NCI-H2029 treated with DMSO at 0.1 percent for 48 hours (cell line): ENCODE measurements at places on chromosomes 2 and 18.

DNA sequence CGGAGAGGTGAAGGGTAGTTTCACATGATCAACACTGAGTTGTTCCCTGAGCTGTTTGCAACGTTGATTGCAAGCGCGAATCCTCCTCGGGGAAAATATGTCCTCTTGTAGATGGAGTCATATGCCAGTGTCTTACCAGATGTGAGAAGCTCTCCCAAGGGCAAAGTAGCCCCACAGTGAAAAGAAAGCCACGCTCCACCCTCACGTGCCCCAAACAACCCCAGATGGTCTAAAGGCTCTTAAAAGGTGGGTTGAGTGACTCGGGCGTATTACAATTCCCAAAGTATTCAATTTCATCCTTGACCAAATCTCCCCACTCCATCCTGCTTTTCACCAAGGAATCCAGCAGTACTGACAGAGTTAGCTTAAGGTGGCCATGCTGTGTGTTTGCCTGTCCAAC, 332.1 kb upstream of the SOX11 start:
- no peak for DNase-seq

DNA sequence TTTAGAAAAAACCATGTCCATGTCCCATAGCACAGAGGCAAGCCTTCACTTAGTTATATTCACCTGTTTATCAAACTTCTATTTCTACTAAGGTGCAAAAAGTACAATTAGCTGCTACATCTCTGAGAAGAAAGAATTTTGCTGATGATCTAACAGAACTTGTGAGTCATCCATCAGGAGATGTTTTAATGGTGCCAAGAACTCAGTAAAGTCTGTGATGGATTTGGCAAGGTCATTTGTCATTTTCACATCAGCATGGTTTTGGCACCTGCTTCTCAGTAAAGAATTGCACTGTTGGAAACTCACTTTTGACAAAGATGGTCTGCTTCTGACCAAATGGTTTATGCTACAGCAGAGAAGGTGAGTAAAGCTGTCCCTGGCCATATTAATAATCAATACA, 195.7 kb upstream of the TMEFF2 start:
- DNase-seq, result no peak

- DNase-seq, result no peak
Observed at GRCh38 chr2:24435391-24436316, 55.4 kb upstream of the NCOA1 start.

DNA sequence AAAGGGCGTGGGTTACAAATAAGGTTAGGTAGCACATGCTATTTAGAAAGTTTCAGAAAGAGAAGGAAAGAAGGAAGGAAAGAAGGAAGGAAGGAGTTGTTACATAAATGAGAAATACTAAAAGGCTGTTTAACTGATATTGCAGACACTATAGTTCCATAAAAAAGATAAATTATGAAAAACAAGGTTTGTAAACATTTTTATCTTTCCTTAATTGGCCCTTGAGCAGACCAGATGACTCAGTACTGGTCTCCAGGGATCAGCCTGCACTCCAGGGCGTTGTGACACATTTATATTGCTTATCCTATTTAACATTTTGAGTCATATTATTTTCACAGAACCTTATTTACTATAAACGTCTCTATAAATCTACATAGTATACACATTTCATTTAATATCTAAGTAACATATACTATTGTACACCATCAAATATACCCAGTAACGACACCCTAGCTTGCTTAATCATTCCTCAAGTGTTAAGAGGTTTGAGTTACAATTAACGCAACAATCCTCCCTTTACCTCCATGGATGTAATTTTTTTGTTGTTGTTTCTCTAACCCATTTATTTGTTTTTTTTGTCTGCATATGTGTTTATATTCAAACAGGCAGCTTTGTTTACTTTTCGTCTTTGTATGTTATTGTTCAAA, 2.8 kb upstream of the RAB31 start:
- DNase-seq, result no peak

DNA sequence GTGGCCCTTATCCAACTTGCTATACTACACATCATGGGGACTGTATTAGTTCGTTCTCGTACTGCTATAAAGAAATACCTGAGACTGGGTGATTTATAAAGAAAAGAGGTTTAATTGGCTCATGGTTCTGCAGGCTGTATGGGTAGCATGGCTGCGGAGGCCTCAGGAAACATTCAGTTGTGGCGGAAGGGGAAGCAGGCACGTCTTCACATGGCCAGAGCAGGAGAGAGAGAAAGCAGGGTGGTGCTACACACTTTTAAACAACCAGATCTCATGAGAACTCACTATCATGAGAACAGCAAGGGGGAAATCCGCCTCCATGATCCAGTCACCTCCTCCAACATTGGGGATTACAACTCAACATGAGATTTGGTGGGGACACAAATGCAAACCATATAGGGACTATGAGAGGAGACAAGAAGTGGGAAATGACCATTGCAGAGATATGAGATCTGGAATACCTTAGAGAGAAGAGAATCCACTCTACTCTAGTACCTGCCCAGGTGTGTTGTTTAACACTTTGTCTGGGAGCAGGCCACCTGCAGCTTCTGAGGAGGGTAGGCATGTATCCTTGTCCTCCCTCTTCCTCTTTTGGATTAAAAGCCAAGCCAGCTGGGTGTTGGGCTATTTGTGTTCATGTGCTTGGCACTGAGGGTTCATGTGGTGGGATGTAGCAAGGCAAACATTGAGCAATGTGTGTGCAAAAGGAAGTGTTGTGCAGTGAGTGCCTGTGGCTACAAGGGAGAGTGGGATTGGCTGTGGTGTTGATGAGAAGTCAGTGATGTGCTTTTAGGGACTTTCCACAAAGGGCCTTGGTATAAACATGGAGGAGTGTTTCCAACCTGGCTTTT, 22.8 kb downstream of the TTLL4 start:
- no peak for DNase-seq

DNA sequence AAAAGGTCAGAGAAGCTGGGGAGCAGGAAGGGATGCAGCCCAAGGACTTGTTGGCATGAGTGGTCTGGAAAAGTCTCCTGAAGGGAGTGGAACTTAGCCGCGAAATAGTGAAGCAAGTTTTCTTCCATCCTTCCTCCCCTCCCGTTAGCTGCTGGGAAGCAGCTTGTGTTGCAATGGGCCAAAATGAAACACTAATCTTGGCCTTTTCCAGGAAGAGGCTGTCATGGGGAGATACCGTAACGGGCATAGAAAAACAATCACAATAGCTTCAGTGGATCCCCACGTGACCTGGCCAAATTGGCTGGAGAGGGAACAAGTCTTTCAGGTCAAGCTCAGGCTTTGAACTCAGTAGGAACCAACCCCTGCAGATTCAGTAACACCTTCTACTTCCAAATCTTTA, 49.3 kb downstream of the SEMA4F start:
- no peak for DNase-seq

DNA sequence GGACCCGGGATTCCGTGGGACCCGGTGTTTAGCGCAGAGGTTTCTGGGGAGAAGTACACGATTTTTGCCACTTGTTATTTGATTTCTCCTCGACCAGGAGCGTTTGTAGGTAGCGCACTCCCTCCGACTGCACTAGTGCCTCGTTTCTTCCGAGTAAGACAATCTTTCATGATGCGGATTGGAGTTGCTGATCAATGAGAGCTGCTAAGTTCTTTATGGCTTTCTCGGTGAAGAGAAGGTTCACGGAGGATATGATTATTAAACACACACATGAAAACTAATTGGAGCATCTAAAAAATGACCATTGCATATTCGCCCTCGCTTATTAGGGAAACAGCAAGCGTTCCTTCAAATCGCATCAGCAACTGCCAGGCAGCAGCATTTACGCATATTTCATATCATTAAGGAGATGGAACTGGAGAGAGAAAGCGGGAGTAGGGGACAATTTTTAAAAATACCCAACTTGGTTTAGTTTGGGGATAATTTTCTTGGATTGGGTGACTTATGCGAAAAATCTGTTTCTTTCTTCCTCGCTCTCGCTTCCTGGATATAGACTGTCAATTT, 616 bp downstream of the EML6 start:
- DNase-seq, result no peak

DNA sequence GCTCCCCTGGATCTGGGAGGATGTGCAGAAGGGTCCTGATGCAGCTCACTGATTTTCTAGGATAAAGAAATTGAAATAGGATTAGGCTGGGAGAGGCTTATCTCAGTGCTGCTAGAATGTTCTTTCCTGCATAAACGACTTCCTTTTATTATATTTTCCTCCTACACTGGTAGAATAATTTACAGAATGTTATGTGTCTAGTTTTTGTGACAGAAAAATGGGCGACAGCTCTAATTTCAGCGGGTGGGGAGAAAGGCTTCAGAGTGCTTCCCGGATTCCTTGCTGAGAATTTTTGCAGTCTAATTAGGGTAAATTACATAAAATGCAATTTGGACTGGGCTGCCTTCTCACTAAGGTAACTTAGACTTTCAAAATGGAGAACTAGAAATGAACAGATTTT, 66.2 kb downstream of the SKA1 start:
- no peak for DNase-seq

- DNase-seq, result no peak
Observed at GRCh38 chr18:40485318-40485717, 1469.7 kb upstream of the PIK3C3 start.

DNA sequence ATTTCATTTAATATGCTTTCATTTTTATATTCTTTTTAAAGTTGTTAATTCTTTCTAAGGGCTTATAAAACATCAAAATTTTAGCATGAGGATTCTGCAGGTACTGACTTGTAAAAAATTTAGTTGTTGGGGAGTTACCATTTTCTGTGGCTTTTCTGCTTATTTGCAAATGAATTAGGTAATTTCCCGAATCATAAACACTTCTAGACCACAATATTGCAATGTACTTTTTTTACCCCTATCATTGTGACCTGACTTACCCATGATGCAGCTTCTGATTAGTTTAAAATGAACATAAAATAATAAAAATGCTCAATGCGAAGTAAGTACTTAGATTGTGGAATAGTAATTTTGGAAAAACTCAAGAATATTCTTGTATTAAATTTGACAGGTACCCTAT, 11.4 kb downstream of the ARL6IP6 start:
- DNase-seq, result no peak

GRCh38 chr2:177691177-177691576, 298.6 kb downstream of the AGPS start:
- DNase-seq, result no peak

DNA sequence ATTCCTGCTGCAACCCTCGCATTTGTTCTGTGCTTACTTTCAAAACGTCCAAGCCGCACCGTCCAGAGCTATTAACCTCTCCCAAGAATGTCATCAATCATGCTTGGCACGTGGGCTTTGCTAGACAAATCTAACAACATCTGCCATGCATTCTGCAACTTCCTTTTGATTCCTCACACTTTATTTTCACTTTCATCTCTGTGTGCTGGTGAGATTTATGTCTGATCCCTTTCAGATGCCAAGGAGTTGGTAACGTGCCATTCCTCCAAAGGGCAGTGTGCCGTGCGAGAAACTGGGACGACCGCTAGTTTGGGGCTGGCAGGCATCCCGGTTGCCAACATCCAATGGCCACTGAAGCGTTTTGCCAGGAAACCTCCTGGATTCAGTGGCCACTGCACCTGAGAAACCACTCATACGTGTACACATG, 230.0 kb upstream of the PARD3B start:
- no peak for DNase-seq

DNA sequence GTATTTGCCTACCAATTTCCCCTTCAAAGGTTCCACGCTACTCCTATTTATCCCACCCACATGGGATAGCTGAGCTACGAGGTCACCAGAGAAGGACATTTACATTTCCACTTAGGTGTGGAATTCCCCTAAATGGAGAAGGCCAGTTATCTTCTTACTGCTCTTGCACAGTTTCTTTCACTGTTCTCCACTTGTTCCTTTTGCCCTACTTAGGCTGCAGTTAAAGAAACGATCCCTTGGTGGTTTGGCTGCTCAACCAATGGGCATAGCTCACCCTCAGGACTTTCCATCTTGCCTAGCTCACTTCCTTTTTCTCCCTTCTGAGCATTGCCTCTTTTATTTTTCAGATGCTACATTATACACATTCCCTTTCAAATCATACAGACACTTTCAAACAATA, 11.2 kb upstream of the NABP1 start:
- DNase-seq, result no peak

DNA sequence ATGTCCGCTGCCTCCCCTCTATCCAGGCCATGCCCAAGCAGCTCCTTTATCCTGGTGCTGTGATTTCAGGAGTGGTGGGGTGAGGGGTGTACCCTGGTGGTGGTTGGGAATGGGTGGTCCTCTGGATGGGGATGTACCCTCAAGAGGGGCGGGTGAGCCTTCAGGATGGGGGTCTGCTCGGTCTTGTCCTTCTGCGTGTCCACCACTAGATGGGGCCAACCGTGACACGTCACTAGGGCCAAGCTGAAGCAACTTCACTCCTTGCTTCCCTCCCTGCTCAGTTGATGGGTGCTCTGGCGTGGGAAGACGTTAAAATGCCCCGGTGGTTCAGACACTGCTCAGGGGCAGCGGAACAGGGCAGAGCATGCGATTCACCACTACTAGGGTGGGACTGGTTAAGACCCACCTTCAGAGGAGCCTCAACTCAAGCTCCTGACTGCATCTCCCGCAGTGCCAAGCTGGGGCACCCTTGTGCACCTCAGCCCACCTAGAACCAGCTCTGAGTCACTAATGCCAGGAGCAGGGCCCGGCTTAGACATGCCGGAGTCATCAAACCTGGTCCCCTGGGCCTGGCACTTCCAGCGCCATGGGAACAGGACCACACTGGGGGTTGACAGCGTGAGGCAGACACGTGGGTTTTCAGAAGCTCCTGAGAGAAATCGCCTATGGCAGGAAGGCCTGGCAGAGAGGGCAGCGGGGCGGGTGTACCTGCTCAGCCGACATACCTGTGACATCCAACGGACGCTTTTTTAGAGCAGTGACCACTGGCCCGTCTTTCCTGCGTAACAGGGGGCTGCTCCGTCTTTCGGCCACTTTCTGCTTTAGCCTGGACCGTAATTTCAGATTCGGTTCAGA, 256.7 kb downstream of the HDAC4 start:
- no peak for DNase-seq

- no peak for DNase-seq
Observed at GRCh38 chr2:14735696-14736095, 103.2 kb downstream of the LRATD1 start.

GRCh38 chr2:156784020-156784701, 348.0 kb downstream of the GPD2 start:
- no peak for DNase-seq

- no peak for DNase-seq
Observed at GRCh38 chr2:179262077-179262660, 2.5 kb downstream of the SESTD1 start.

DNA sequence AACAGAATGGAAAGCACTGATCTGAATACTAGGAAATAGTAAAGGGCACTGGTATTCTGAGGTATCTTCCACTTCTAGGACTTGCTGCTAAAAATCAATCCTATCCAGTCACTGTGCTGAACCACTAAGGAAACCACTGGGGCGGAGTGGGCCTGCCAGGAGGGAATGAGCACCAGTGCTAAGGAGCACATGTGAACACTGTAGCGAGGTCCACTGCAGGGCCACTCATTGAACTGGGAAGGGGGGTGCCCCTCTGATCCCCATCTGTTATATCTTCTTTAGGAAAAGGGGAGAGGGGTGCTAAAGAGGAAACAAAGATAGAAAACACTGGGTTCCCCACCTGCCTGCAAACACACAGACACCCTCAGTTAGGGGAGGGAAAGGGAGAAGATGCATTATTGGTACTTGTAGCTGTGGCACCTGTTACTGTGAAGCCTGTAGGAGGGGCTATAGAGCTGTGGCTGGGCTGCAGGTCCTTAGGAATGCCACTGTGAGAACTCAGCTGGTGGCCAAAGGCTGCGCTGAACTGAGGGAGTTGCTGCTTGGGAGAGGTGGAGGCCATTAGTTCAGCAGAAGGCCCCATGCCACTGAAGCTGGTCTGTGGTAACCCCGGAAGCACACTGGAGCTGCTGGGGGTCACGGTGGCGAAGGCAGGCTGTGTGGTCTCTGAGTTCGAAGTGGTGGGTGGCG, 81.8 kb downstream of the INO80D start:
- DNase-seq, result no peak

GRCh38 chr2:168715849-168716248, 86.6 kb upstream of the NOSTRIN start:
- no peak for DNase-seq
